ENCODE measurements at places on chromosomes 11 and 22.

DNA sequence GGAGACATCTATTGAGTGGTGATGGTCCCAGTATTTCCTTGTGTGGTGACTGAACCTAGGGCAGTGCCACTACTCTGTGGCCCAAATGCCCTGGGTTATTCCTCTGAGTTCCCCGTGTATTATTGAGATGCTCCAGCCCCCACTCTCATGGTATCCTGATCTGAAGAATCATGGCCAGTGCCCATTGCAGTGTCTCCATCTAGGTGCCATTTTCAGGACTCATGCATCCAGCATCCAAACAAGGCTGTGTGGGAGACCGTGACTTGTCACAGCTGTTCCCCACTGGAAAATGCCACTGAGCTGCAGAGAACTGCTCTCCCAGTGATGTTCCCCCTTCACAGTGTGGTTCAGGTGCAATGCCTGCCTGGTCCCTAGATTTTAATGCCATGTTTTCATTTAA, 24.7 kb downstream of the GGTLC2 start:
- no peak for DNase-seq

DNA sequence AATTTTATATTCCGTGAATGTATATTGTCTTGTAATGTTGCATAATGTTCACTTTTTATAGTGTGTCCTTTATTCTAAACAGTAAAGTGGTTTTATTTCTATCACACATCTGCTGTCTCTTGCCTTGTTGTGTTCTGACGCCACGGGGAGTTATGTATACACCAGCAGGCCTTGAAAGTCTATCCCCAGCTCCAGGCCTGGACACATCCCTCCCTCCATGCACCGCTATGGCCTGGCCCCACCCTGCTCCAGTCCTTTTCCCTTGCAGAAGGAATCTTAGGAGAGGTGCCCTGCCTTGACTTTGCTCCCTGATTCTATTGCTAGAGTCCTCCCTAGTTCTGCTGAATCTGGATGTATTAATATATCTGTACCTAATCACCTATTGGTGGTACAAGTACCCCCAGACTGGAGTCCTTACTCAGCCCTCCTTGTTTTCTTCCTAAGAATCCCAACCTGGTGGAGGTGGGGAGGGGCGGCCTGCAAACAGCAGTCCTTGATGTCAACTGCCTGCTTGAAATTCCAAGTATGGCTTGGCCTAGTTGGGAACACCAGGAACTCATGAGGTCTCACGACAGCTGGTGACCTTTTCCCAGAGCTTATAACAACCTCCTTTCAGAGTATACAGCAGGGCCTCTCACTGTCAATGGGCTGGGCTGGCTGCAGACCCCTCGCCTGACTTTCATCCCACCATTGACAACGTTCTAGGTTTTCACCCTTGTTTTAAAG, 61.6 kb downstream of the TIMP3 start:
- DNase-seq, result no peak

DNA sequence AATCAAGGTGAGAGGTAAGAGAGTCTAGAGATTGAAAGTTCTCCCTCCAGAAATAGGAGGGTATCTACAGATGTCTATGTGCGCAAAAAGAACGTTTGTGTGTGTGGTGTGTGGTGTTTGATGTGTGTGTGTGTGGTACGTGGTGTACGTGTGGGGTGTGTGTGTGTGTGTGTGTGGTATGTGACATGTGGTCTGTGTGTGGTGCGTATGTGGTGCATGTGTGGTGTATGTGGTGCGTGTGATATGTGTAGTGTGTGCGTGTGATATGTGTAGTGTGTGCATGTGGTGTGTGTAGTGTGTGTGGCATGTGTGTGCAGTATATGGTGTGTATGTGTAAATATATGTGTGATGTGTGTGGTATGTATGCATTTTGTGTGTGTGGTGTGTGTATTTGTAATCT, 73.0 kb upstream of the LRRC4C start:
- DNase-seq, result no peak

DNA sequence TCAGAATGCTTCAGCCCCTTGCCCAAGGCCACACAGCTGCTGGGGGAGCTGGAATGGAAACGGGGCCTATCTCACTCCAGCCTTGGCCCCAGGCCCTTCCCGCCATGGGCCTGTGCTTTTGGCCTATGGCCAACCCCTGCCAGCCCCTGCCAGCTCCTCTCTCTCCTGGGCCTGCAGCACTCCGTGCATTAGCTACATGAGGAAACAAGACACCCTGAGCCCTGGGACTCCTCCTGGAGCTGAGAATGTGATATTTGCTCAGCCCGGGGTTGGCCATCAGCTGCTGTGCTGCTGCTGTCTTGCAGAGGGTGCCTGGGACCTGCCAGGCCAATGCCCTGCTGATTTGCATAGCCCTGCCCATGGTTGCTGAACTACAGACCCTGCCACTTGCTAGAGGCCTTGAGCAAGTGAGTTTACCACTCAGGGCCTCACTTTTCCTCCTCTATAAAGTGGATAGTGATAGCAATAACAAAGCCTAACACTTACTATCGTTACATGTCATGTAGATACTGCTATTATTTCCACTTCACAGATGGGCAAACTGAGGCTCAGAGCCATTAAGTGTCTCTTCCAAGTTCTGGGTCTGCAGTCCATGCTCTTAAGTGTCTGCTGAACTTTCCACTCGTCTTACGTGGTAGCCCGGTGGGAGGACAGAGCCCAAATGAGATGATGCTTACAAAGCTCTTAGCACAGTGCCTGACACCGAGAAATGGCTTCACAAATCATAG, 99.6 kb downstream of the KIAA1671 start:
- no peak for DNase-seq

DNA sequence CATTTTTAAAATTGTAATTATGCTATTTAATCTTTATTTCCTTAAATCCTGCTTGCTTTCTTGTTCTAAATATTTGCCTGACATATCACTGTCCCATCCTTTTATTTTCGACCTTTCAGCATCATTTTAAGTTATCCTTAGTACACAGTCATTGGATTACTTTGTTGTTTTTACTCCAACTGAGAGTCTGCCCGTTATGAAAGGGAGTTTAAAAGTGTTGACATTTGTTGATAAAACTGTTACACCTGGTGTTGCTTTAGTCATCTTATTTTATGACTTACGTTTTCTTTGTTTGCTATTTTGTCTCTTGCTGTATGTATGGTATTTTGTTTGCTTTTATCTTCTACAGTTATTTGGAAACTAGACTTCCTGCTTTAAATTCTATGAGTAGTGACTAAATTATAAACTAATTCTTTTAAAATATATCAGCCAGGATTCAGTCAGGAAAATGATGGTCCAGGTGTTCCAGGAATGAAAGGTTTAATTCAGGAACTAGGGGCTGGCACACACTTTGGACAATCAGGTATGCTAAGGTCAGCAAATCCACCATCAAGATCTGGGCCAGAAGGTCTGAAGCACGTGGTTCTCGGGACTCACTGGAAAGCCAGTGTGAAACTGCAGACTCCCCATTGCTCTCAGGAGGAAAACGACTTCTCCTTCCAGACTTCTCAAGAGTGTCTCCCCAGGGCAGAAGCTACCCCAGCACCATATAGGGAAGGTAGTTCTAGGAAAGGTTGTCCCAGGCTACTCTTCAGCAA, 86.0 kb downstream of the RASSF10 start:
- DNase-seq, result no peak

DNA sequence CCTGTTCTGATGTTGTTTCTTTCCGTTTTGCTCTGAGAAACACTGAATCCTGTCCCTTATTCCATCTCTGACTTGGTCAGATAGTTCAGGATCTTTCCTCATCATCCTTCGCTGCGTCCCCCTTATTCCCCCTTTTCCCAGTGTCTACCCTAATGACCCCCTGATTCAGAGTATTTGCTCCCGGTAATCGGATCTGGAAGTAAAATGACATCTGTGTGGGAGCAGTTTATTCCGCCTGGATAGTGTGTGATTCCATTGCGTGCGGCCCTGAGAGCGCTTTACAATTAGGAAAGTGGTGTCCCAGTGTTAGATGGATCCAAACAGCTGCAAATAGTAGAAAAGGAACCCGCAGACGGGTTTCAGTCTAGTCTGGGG, 606 bp downstream of the DRG1 start:
- no peak for DNase-seq

DNA sequence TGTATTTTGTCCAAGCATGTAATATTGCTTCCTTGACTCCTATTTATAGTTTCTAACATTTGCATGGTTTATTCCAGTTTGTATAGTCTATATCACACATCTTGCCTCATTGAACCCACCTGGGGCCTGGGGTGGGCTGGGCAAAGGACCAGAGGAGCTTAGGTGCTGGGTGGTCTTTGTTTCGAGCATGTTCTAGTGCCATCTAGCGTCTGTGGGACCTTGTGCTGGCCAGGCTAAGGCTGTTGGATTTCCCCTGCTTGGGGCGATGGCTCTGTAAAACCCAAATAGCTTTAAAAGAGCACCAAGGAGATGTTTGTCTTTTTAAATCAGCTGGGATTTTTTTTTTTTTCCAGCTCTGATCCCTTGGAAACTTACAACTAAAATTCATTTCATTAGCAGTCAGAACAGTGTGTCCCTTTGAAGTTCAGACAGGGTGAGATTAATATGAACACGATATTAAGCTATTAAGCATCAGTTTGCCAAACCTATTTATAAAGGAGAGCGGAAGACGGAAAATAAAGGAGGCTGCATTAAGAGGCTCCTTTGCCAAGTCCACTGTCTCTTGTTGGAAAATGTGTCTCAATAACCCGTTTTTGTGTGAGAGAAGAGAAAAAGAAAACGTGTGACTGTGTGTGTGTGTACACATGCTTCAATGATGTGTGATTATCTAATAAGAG, 157.4 kb downstream of the COMMD9 start:
- DNase-seq, result no peak

DNA sequence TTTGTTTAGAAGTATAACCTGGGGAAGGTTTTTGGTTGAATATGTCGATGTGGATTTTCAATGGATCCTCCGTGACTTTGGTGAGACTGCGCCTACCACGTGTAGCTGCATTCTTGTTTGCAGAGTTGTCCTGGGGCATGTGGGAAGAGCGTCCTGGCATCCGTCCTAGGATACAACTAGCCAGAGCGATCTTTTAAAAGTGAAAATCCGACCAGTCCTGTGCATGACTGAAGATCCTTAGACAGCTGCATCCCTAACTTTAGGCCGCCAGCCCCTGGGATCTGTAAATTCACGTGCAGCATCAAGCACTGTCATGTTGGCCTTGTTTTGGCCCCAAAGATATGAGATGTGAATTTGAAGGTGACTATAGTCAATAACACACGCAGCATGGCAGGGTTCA, 22.4 kb upstream of the THY1 start:
- DNase-seq, result no peak

- no peak for DNase-seq
Observed at GRCh38 chr11:74717221-74717969, 13.8 kb downstream of the CHRDL2 start.

- DNase-seq, result no peak
Observed at GRCh38 chr22:46742576-46743221, 4.6 kb upstream of the CERK start.

DNA sequence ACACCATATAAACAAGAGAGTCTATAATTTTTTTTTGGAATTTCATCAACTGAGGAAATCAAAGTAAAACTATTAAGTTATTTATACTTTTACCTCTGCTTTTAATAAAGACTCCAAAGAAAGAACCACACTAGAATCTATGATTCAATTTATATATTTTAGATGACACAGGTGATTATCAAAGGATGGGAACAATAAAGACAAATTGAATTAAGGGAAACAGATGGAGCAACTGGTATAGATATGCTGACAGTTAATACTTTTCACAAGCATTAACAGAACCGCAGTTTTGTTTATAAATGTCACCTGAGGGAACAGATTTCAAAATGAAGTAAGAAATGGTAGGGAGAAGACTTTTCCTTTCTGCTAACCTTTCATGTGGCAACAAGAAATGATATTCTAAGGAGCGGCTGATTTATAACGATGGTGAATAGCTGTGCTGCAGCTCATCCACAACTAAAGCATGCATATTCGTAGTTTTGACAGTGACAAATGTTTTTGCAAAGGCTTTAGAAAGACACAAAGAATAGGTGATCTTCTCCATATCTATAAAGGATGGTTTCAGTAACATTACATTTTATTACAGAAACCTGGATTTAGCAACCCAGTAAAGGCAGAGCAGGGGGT, 1502.9 kb upstream of the RAG2 start:
- no peak for DNase-seq

- DNase-seq, result no peak
Observed at GRCh38 chr22:18065256-18065655, 12.5 kb upstream of the PEX26 start.

All from fibroblast of skin of left biceps (primary cell).